ENCODE measurements at places on chromosomes 1 and 21. TPM values are rescaled to one million over a fixed set of nuclear protein-coding genes. Genes with fewer than 3 reads are reported as not detected.

GRCh38 chr1:222813866-222814535 lies 838 bp upstream of the DISP1 start:
- H3K4me3 ChIP-seq = no peak overlapping the region
- DNase-seq = no peak
- H3K27ac ChIP-seq = peak overlapping the region; percentile 98
- peaks cover 35% of the 10 kb centered on the region for H3K4me1 ChIP-seq

- H3K27me3 ChIP-seq = no peaks in the 10 kb centered on the region
- H3K4me1 ChIP-seq = peaks cover 17% of the 10 kb centered on the region
- H3K4me3 ChIP-seq = no peak overlapping the region
- DNase-seq = no peak
- H3K27ac ChIP-seq = no peak overlapping the region
Observed at GRCh38 chr1:22041505-22041904, 11.0 kb upstream of the CDC42 start.

The TDRD10 gene
- 5.6 TPM for total RNA-seq

The PROX1 gene
- total RNA-seq = 36.9 TPM

DNA sequence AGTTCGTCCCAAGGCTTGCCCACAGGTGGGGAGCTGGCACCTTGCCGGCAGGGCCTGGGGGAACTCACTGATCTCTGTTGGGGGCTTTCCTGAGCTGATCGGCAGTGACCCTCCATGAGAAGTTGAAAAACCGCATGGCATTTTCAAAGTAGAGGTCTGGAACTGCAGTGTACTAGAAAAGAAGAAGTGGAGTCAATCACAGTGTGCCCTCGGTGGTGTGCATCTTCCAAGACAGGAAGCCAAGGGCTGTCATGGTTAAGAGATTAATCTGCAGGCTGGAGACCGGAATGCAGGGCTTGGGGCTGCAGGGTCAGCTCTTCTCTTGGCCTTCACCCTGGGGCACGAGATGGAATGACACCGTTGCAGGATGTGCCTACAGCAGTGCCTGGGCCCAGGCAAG lies 56.8 kb downstream of the ECE1 start:
- no peak for DNase-seq
- no peak overlapping the region for H3K4me3 ChIP-seq
- no peaks in the 10 kb centered on the region for H3K4me1 ChIP-seq
- peaks cover 63% of the 10 kb centered on the region for H3K36me3 ChIP-seq
- no peak overlapping the region for H3K27ac ChIP-seq
- no peaks in the 10 kb centered on the region for H3K27me3 ChIP-seq

DNA sequence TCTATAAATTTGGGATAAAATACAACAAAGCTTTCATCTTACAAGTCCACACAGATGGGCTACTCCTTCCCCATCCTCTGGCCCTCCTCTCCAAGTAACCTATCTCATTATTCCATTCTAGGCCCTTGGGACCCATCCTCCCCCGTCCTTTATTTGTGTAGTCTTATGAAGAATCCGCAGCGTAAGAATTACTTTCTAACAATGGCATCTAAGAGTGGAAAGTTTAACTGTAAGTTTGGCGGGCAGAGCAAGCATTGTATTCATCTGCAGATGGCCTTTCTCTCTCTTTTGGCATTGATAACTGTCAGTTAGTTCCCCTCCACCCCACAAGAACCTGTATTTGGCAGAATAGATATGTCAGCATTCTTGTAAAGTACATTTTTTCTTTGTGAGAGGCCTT lies 91.9 kb upstream of the TSPAN2 start:
- H3K4me3 ChIP-seq = no peak overlapping the region
- no peak for DNase-seq

The PRAMEF12 gene
- total RNA-seq = not detected

- peaks cover 1% of the 10 kb centered on the region for H3K4me1 ChIP-seq
- H3K4me3 ChIP-seq = no peak overlapping the region
- H3K27ac ChIP-seq = no peak overlapping the region
- no peaks in the 10 kb centered on the region for H3K36me3 ChIP-seq
Observed at GRCh38 chr1:147721716-147722115, 38.7 kb downstream of the GJA5 start.

The TPTE gene
- 0.22 TPM for total RNA-seq

All from thyroid gland (tissue), 4 donors.